Pancreas (tissue), 10 donors: ENCODE measurements at places on chromosomes 7 and 10. TPM values are rescaled to one million over a fixed set of nuclear protein-coding genes. Genes with fewer than 3 reads are reported as not detected.

The HABP2 gene
- 37.2 TPM for total RNA-seq

- no peak for DNase-seq
Measured at GRCh38 chr7:103712991-103713778, 267.2 kb upstream of the SLC26A5 start.

DNA sequence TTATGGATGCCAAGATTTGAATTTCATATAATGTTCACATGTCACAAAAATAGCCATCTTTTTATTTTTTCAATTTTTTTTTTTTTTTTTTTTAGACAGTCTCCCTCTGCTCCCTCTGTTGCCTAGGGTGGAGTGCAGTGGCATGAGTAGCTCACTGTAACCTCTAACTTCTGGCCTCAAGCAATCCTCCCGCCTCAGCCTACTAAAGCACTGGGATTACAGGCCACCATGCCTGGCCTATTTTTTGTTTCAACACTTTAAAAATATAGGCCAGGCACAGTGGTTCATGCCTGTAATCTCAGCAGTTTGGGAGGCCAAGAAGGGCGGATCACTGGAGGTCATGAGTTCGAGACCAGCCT is 246.3 kb downstream of the SKIDA1 start:
- DNase-seq = no peak

- no peak for DNase-seq
Measured at GRCh38 chr7:78703391-78703790, 750.1 kb downstream of the MAGI2 start.

- DNase-seq = no peak
Measured at GRCh38 chr10:91140995-91141549, 79.4 kb upstream of the PCGF5 start.

- DNase-seq = no peak
Measured at GRCh38 chr7:107955394-107955793, 47.6 kb downstream of the LAMB1 start.

The CALML3 gene
- not detected for total RNA-seq

The KLF14 gene
- 0.15 TPM for total RNA-seq

GRCh38 chr7:149773446-149774236 is at the start of gene ZNF467:
ZNF467 (minus strand) TSS chr7:149773588; CDS start chr7:149771032, 2,556 bp downstream.
- peak; percentile 81 for DNase-seq

DNA sequence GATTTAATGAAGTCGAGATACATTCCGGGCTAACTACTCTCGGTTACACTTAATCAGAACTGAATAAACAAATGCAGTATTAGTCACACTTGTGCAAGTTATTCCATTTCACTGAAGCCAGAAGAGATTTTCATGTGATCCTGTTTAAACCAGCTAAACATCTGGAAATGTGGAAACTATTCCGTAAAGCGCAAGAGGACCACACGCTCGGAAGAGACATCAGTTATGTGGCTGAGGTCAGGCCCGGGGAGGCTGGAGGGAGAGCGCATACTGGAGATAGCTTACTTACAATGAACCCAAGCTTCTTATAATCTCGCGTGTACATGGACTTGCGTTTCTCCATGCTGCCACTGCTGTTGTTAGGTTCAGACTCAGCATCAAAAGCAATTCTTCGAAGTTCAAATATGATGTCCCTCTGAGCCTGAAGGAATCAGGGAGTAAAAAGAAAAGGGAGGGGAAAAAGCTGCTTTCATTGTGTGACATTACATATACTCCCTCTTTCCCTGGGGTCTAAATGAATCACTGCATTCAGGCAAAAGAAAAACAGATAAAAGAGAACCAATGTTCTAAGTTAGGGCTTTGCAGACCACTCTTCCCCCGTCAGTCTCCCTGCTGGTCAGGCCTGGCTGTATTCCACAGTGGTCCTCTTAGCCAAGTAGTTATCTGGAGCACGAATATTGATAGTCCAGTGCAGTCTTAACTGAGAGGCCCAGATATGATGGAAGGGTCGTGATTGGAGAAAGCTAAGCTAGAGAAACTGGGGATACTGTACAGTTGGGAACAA is 237.4 kb downstream of the ELMO1 start:
- no peak for DNase-seq

The PDCD11 gene
- 16.0 TPM for total RNA-seq

DNA sequence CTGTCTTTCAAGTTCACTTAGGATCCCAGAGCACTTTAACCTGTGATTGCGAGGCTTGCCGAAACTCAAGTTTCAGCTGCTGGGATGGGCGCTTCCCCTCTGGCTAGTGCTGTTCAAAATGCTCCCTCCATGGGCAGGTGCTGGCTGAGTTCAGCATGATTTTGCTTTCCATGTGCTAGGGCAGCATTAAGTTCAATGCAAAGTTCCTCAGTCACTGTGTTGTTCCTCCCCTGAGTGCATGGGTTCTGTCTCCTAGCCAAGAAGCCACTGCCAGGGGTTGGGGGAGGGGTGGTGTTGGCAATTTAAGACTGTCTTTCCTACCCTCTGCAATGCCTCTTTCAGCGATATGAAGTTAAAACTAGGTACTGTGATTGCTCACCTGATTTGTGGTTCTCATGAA is 56.5 kb upstream of the HELLS start:
- DNase-seq = no peak

DNA sequence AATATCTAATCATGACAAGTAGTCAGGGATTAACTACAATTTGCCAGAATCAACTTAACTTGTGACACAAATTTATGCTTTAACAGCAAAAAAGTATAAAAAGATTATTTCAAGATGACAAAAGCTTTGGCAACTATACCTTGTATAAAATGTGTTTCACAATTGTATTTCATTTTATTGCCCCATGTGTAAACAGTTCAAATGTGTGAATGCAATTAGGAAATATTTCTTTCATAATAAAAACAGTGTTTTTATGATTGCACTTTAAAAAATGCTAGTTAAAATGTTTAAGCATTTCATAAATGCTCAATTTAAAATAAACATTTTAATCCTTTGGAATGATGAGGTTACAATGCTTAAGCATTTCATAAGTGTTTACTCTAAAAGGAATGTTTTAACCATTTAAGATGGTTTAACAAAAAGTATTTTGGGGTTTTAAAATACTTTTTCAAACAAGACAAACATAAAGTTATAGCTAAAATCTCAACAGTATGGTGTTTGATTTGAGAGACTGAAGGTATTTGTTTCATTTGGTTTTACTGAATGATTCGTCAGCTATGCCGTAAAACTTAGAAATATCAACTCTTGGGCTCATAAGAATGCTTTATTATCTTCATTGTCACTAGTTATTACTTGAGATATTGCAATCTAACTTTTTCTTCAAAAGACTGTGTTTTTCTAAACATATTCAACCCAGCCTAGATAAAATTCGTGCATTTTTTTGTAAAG is 50.1 kb downstream of the SFTPD start:
- DNase-seq = no peak

DNA sequence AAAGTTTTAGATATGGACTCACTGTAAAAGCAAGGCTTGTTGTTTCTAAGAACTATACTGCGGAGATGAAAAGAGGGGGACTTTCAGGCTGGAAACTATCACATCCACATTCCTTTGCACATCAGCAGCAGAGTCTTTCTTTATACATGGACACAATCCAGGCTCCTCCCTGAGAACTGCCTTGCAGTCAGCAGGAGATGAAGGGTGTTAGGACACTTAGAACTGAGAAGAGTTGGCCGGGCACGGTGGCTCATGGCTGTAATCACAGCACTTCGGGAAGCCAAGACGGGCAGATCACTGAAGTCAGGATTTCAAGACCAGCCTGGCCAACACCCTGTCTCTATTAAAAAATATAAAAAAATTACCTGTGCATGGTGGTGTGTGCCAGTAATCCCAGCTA is 9.7 kb upstream of the GARS1 start:
- no peak for DNase-seq

DNA sequence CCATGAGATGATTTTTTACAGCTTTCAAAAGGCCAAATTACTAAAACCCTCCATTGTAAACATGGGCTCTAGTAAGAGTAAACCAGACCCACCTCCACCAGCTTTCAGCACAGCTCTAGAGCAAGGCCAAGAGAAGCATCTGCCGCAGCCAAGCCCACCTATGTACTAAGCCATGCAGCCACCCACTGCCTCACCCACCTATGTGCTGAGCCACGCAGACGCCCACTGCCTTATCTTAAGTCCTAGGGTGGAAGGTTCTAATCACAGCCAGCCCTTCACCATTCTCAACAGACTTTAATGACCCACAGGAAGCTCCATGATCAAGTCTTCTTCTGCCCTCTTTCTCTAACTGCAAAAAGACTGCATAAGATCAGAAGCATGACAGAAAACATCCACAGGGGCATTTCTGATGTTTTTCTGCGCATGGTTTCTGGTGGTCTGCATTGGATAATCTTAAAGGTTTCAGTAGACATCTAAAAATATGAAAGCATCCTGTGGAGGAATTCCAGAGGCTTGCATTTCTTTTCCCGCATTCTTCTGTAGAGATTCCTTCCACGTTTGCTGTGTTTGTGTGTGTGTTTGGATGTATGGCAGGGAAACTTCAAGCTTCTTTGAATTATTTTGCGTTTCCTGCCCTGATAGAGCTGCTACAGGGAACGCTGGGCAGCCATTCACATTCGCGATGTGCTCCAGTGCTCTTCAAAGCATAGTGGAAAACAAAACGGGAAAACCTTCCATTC is 286.1 kb upstream of the KLF6 start:
- DNase-seq = no peak

DNA sequence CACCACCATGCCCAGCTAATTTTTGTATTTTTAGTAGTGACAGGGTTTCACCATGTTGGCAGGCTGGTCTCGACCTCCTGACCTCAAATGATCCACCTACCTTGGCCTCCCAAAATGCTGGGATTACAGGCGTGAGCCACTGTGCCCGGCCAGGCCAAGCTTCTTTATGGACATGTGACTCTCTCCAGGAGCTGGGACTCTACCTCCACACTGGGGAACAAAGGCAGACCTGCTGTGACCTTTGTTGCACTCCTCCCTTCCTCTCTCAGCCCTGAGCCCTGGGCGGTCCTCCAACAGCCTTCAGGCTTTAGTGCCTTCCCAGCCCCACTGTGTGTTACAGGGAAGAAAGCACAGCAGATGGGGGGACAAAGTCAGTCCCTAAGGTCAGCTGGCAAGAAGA is 55.0 kb upstream of the DUSP5 start:
- no peak for DNase-seq
